Caki2 (cell line): ENCODE measurements at places on chromosomes 7 and 10. TPM values are rescaled to one million over a fixed set of nuclear protein-coding genes. Genes with fewer than 3 reads are reported as not detected.
A peak's percentile ranks its signal among the peaks of the same experiment; 100 is the strongest.

GRCh38 chr7:81209059-81209458, 290.2 kb upstream of the SEMA3C start:
- no peak for DNase-seq

GRCh38 chr7:132666774-132667172, 90.5 kb upstream of the PLXNA4 start:
- no peak for DNase-seq

- no peak for DNase-seq
These were observed 191.2 kb downstream of the CXCL12 start for GRCh38 chr10:44193567-44194220.

DNA sequence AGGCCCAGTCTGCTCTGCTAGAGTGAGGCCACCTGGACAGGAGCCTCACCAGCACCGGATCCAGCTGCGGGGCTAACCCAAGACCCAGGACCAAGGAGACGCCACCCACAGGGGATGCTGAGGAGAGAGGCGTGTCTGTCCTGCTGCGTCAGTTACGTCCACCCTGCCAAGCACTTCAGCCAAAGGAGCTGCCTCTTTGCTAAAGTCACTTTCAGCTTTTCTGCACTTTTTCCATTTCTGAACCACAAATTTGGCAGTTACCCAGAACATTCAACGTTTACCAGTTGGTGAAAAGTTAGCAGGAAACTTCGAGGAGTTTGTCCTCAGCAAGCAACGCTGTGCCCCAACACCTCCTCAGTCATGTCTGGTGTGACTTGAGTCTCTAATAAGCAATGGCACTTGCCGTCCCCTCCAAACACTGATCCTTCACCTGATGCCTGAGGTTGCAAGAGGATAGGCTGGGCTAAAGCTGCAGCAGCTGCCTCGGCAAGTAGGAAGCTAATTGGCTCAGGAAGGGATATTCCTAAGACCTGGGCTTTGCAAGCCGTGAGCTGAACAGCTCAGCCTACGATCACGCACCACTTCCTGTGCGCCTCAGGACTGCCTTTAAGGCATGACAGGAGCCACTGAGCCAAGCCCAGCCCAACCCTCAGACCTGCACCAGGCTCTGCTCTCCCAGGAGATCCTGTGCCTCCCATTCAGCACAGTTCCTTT, 40.1 kb downstream of the KCNH2 start:
- no peak for DNase-seq

DNA sequence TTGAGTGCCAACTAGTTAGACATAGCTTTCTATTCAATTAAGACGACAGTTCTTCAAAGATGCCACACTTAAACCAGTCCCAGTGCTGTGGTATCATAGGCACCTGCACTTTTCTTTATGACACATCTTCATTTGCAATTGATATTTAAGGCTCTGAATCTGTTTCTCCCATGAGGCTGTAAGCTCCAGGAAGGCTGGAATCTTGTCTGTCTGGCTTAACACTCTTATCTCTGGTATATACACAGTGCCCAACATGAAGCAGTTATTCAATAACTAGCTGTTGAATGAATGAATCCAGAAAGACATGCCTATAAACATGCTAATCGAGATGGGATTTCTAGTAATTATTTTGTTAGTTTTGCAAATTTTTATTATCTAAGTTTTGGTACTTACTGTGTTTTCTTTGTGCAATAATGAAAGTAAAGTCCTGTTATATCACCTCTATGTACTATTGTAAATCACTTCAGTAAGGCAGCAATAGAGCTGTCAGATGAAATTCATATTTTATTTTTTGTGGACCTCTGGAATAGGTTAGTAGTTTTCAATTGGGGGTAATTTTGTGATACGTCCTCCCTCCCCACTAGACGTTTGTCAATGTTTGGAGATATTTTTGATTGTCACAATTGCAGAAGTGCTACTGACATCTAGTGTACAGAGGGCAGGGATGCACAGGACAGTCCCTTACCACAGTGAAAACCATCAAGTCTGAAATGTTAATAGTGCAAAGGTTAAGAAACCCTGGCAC, 51.3 kb upstream of the STEAP4 start:
- DNase-seq: peak; percentile 46

GRCh38 chr10:103757531-103758293, 97.7 kb downstream of the SH3PXD2A start:
- no peak for DNase-seq

- no peak for DNase-seq
These were observed 242.3 kb upstream of the AOAH start for GRCh38 chr7:36966636-36967035.

The SSMEM1 gene
- total RNA-seq: not detected in 2 replicates

The NOS3 gene
- 2.9 and 12.0 TPM in 2 replicates for total RNA-seq

The PRRT4 gene
- 0.91 TPM in 1 of 2 replicates, not detected in the other for total RNA-seq

The OR2A5 gene
- not detected in 2 replicates for total RNA-seq

The TRPV6 gene
- not detected in 2 replicates for total RNA-seq
